ENCODE measurements at places on chromosomes 7 and 10. TPM values are rescaled to one million over a fixed set of nuclear protein-coding genes. Genes with fewer than 3 reads are reported as not detected.

GRCh38 chr7:33921216-33921938, 16.0 kb downstream of the BMPER start:
- H3K36me3 ChIP-seq: no peaks in the 10 kb centered on the region

The SDHAF3 gene
- total RNA-seq: 12.8 TPM

- DNase-seq: no peak
- H3K27me3 ChIP-seq: peaks cover 40% of the 10 kb centered on the region
- no peak overlapping the region for H3K27ac ChIP-seq
Measured at GRCh38 chr10:49295297-49295696, 3.7 kb upstream of the C10orf71 start.

DNA sequence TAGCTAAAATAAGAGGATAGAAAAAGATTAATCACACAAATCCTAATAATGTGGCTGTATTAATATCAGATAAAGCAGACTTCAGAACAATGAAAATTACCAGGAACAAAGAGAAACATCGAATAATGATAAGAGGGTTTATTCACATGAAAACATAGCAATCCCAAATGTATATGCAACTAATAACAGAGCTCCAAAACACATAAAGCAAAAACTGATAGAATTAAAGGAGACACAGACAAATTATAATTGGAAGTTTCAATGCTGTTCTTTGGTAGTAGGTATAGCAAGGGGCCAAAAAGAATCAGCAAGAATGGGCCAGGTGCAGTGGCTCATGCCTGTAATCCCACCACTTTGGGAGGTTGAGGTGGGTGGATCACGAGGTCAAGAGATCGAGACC, 23.4 kb upstream of the DNAAF5 start:
- no peak overlapping the region for H3K27ac ChIP-seq
- H3K27me3 ChIP-seq: no peaks in the 10 kb centered on the region
- no peak for DNase-seq
- no peaks in the 10 kb centered on the region for H3K36me3 ChIP-seq

The CLRN3 gene
- total RNA-seq: not detected

The C10orf143 gene
- total RNA-seq: 0.56 TPM

The WEE2 gene
- not detected for total RNA-seq

The GFRA1 gene
- 8.6 TPM for total RNA-seq

GRCh38 chr10:88270871-88271713, 312.0 kb downstream of the RNLS start:
- no peak overlapping the region for H3K4me3 ChIP-seq
- no peaks in the 10 kb centered on the region for H3K27me3 ChIP-seq
- H3K27ac ChIP-seq: peak overlapping the region; percentile 15

The HOXA7 gene
- 0.18 TPM for total RNA-seq

- H3K27me3 ChIP-seq: no peaks in the 10 kb centered on the region
- peaks cover 7% of the 10 kb centered on the region for H3K36me3 ChIP-seq
- H3K27ac ChIP-seq: no peak overlapping the region
- H3K4me1 ChIP-seq: no peaks in the 10 kb centered on the region
- H3K4me3 ChIP-seq: no peak overlapping the region
- no peak for DNase-seq
Measured at GRCh38 chr10:58212622-58213021, 55.1 kb downstream of the IPMK start.

GRCh38 chr10:52491246-52491995, 177.3 kb downstream of the DKK1 start:
- H3K4me1 ChIP-seq: peaks cover 10% of the 10 kb centered on the region
- no peak overlapping the region for H3K4me3 ChIP-seq
- DNase-seq: peak; percentile 53
- peak overlapping the region; percentile 60 for H3K27ac ChIP-seq
- H3K36me3 ChIP-seq: no peaks in the 10 kb centered on the region
- no peaks in the 10 kb centered on the region for H3K27me3 ChIP-seq

The CUZD1 gene
- 0.56 TPM for total RNA-seq

GRCh38 chr10:50343702-50344331, 92.5 kb upstream of the ASAH2 start:
- no peaks in the 10 kb centered on the region for H3K27me3 ChIP-seq
- H3K4me1 ChIP-seq: no peaks in the 10 kb centered on the region
- no peak overlapping the region for H3K27ac ChIP-seq

DNA sequence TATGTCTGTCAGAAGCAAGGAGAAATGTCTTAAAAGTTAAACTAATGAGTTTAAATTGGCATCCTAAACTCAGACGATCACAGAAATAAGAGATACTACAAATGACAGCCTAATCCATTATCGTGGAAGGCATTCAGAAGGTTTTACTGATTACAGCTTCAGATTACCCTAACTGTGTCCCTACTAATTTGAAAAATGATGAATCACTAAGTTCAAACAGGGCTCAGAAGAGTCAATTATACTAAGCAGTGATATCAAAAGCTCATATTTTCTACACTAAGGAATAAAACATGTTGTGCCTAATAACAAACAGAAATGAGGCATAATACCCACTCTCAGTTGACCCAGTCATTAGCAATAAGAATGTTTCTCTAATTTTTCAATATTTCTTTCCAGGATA, 152.0 kb upstream of the NRBF2 start:
- 0 out of 2 replicates have a peak, but pooled peaks cover 2% of the 10 kb centered on the region for H3K27me3 ChIP-seq
- no peak for DNase-seq
- no peaks in the 10 kb centered on the region for H3K4me1 ChIP-seq
- H3K4me3 ChIP-seq: no peak overlapping the region
- H3K27ac ChIP-seq: no peak overlapping the region

The PAPOLB gene
- under 0.01 TPM for total RNA-seq

DNA sequence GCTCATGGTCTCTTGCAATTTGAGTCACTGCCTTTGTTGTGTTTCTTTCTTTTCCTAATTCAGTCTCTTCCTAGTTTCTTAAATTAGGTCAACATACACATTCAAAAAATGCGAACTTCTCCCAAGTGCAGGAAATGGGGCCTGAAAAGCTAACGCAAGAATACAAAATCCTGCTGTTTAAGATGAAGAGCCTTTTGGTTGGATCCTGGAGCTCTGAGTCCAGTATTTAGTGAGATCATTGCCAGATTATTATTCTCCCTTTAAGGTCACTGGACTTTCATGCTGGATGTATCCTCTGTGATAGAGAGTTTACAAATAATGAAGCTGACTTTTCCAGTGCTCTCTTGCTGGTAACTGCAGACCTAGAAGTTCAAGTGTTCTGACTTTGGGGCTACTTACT, 401.9 kb upstream of the MKI67 start:
- no peak overlapping the region for H3K27ac ChIP-seq
- no peak overlapping the region for H3K4me3 ChIP-seq
- no peaks in the 10 kb centered on the region for H3K27me3 ChIP-seq
- H3K36me3 ChIP-seq: no peaks in the 10 kb centered on the region
- H3K4me1 ChIP-seq: no peaks in the 10 kb centered on the region

The SEMA3E gene
- total RNA-seq: 1.1 TPM

The AUTS2 gene
- 1.4 TPM for total RNA-seq

- H3K36me3 ChIP-seq: no peaks in the 10 kb centered on the region
- DNase-seq: peak; percentile 74
- H3K4me1 ChIP-seq: peaks cover 6% of the 10 kb centered on the region
- H3K27ac ChIP-seq: peak overlapping the region; percentile 3
- H3K4me3 ChIP-seq: no peak overlapping the region
Measured at GRCh38 chr7:137399827-137400823, 56.6 kb upstream of the PTN start.

The SPOCK2 gene
- not detected for total RNA-seq
